ENCODE measurements at places on chromosomes 7 and 10. TPM values are rescaled to one million over a fixed set of nuclear protein-coding genes. Genes with fewer than 3 reads are reported as not detected.

TRIM73 gene
- total RNA-seq, result 1.7 TPM

ZNF425 gene
- 2.4 TPM for total RNA-seq

GRCh38 chr7:11060893-11061292 lies 87.2 kb downstream of the PHF14 start:
- DNase-seq, result no peak

ZNF239 gene
- 5.6 TPM for total RNA-seq

GRCh38 chr10:88983206-88983605 lies 7.4 kb upstream of the FAS start:
- DNase-seq, result no peak

FAM237B gene
- total RNA-seq, result not detected

ADRB1 gene
- 0.79 TPM for total RNA-seq

- no peak for DNase-seq
These were observed 69.1 kb downstream of the VPS41 start for GRCh38 chr7:38839851-38840250.

PPP1R17 gene
- not detected for total RNA-seq

- DNase-seq, result no peak
These were observed 5.7 kb upstream of the HSPA12A start for GRCh38 chr10:116748041-116748440.

- DNase-seq, result no peak
These were observed 1.5 kb downstream of the GIMAP4 start for GRCh38 chr7:150568714-150569113.

All from skin of body (tissue), 3 donors.